ENCODE measurements at places on chromosomes 5 and 9. TPM values are rescaled to one million over a fixed set of nuclear protein-coding genes. Genes with fewer than 3 reads are reported as not detected.

DNA sequence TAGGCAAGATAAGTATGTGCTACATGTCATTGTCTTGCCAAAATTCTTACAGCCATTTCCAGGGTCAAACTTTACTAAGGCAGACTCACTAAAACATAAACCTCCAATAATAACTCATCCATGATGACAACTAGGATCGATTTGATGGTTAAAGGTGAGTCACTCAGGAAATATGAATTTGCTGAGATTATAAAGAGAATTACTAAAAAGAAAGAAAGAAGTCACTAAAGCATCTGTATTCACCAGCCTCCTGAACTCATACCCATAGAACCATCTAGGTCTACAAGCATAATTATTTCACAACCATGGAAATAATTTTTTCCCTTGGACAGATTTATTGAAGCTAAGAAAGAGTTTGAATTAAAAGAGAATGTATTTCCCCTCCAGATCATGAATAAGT, 258.6 kb downstream of the TLE1 start:
- DNase-seq = no peak

DNA sequence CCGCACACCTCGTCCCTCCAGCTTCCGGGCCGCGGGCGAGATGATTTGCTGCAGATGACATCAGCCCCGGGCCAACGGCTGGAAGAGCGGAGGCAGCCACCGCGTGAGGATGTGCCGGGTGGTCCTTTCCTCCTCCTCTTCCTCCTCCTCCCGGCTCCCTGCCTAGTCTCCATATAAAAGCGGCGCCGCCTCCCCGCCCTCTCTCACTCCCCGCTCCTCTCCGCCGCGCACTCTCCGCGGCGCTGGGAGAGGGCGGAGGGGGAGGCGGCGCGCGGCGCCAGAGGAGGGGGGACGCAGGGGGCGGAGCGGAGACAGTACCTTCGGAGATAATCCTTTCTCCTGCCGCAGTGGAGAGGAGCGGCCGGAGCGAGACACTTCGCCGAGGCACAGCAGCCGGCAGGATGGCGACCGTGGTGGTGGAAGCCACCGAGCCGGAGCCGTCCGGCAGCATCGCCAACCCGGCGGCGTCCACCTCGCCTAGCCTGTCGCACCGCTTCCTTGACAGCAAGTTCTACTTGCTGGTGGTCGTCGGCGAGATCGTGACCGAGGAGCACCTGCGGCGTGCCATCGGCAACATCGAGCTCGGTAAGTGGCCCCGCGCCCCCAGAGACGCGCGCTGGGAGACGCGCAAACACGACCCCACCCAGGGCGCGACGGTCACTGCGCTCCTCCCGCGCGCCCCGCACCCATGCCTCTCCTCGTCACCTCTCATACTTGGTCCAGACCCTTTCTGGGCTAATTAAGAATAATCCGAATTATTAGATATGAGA, at the start of gene MAP1B:
TSS of gene MAP1B (plus strand) at position 345 of the 770 bp plus-strand sequence. CDS start at position 402, 57 bp downstream.
- no peak for DNase-seq

Gene LECT2
- polyA plus RNA-seq = 2.1 TPM

GRCh38 chr5:162372256-162372655, 304.7 kb downstream of the GABRG2 start:
- no peak for DNase-seq

Measured in right renal cortex interstitium (tissue), 3 donors.